Aorta (tissue), 5 donors: ENCODE measurements at places on chromosomes 3 and 15. TPM values are rescaled to one million over a fixed set of nuclear protein-coding genes. Genes with fewer than 3 reads are reported as not detected.

DNA sequence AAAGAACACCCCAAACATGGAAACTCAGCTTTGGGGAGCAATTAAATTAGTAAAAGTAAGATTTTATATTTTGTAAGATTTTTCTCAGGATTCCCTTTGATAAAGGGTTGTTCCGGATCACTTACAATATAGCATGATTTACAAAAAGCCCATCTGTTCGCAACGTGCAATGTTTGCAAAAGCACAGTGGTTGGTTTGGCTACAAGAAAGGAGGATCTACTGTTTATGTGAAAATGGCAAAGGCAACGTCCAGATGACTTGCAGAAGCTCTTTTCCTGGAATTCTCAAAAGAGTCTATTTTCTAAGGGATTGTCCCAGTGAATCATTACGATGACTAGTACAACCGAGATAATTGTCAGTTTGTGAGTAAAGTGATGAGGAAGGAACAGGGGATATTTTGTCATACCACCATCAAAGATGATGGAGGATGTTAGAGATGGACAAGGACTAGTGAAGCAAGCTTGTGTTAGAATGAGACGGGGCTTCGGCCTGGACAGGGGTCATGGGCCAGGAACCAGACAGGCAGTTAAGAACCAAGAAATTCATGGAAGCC is 71.6 kb downstream of the CRYGS start:
- no peak for DNase-seq

- no peak for DNase-seq
Observed at GRCh38 chr3:158710601-158711000, 21.7 kb downstream of the RARRES1 start.

ABI3BP gene
- 389 TPM for total RNA-seq

SCAANT1 gene
- not detected for total RNA-seq
